ENCODE measurements at places on chromosomes 5 and 9.

DNA sequence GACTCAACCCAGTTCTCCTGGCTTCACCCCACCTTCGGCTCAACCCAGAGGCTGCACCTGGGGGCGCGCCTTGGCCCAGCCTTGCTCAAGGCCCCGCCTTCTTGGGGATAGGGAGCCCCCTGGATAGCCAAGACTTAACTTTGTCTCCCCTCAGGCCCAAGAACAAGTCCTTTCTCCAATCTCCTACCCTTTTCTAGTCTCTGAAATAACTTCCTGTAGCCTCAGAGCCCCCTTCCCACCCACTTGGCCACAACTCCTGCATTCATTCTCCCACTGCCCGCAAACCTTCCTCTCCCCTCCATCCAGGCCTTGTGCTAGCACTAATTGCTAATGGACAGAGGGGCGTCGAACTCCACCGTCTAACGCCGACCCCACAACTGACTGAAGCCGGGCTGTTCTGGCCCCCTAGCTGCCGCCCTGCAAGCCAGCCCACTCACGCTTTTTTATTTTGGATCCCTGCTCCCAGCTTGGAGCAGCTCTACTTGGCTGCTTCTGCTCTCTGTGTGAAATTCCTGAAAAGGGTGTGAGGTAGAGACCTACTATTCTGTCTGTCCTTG is 579 bp upstream of the ASTN2 start:
- DNase-seq = no peak

- no peak for DNase-seq
Observed at GRCh38 chr5:179264783-179265513, 80.3 kb downstream of the ADAMTS2 start.

DNA sequence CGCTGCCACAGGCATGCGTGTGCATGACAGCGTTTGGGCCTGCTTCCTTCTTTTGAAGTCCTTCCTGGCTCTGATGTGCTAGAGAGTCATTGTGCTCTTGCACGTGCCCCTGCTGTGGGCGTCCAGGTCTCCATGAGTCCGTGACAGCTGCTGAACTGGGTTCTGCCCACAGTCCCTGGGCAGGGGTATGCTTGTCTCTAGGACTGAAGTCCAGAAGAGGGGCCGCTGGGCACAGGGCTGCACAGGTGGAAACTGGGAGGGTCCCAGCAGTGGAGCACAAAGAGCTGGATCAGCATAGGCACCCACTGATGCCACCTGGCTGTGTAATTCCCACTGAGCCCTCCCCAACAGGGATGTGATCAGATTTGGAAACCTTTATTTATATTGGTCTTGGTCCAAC is 169.4 kb downstream of the IRX2 start:
- no peak for DNase-seq

DNA sequence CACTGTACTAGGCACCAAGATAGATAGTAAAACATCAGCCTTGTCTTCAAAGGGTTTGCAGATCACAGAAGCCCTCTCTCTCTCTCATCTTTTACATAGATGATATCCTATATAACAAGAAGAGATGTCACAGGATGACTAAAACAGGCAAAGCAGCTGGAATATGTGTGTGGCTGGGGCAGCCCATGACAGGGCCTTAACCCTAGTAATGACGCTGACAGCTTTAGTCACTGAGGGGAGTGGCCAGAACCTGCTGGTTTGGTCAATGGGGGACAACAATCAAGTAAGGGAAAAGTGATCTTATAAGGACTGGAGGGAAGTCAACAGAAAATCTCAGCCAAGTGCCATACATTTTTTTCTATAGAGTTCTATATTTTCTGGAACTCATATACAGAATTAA is 41.9 kb upstream of the RIC1 start:
- no peak for DNase-seq

- DNase-seq = no peak
Observed at GRCh38 chr5:17114233-17114632, 103.2 kb upstream of the BASP1 start.

DNA sequence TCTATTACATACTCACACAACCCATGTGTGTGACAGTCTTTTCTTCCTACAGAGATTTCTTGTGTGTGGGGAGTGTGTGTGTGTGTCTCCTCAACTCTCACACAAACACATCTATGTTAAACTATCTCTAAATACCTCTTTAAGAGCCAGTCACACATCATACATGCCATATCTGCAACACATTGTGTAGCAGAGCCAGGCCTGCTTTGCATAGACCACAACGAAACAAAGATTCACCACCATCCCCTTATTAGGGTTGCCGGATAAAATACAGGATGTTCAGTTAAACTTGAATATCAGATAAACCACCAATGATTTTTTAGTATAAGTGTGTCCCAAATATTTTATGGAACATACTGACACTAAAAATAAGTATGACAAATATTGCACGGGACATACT is 2.3 kb downstream of the FAM170A start:
- DNase-seq = no peak

GRCh38 chr5:14273207-14273767 is 130.1 kb downstream of the TRIO start:
- no peak for DNase-seq

GRCh38 chr9:111274737-111275136 is 55.3 kb downstream of the OR2K2 start:
- no peak for DNase-seq

GRCh38 chr9:25913806-25914205 is 235.6 kb upstream of the TUSC1 start:
- no peak for DNase-seq

DNA sequence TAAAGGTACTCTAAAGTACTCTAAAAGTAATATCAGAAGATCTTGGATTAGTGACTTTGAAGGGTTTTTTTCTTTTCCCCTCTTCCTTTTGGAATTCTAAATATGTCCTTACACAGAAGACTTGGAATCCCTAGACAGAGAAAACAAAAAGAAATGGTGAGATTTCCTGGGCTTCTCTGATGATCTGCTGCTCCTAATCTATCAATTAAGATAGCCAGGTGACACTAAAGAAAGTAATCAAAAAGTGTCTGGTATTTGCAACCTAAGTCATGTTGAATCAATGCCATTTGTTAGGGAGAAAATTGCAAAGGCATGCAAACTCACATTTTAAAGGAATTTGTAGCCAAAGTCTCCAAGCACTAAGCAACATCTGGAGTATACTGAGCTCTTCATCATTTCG is 29.5 kb upstream of the MYO10 start:
- no peak for DNase-seq

- DNase-seq = peak; percentile 47
Observed at GRCh38 chr5:14399054-14399692, 182.4 kb upstream of the OTULINL start.

DNA sequence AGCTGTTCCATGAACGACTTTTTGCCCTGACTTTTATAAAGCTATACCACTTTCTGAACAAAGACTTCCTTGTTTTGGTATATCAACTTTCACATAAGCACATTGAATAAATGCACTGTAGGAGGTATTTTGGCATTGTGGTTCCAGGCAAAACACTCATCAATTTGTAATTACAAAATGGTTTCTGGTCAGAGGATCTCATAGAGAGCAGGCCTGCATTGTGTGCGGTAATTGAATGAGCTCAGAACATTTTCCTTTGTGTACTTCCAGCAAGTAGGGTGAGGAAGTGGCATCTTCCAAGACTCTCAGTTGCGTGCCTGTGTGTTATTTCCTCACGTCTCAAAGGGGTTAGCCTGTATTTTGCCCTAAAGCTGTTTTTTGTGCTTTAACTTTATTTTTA is 89.2 kb downstream of the PDE6A start:
- peak; percentile 22 for DNase-seq

DNA sequence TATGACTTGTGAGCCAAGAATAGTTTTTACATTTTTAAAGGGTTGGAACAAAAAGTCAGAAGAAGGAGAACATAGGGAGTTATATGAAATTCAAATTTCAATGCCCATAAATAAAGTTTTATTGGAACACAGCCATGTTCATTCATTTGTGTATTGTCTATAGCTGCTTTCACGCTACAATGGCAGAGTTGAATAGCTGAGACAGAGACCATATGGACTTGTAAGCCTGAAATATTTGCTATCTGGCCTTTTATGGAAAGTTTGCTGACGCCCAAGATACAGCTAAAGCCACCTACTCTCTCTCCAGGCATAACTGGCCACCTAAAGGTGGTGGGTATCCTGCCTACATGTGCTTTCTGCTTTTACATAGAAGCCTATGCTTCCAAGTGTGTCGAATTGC is 10.9 kb downstream of the DAB2IP start:
- DNase-seq = no peak

DNA sequence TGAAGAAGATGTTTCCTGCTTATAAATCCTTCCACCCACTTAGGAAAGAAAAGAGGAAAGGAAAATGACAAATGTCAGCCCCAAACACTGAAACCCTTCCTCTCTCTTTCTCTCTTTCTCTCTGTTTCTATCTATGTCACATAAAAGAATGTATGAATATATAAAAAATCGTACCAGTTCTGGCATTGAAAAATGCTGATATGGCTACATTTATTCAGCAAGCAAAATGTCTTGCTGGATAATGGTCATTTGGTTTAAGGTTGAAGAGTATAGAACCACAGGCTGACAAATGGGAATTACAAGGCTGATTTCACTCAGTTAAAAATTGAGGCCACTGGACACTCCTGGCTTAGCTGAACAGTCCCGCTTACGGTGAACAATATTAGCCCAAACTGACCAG is 335.9 kb downstream of the PARP8 start:
- no peak for DNase-seq

GRCh38 chr9:5389109-5389732 is 48.5 kb downstream of the PLGRKT start:
- DNase-seq = no peak

GRCh38 chr9:89390578-89391116 is 72.3 kb downstream of the SECISBP2 start:
- DNase-seq = no peak

GRCh38 chr5:3032513-3032912 is 281.0 kb upstream of the IRX2 start:
- DNase-seq = no peak

DNA sequence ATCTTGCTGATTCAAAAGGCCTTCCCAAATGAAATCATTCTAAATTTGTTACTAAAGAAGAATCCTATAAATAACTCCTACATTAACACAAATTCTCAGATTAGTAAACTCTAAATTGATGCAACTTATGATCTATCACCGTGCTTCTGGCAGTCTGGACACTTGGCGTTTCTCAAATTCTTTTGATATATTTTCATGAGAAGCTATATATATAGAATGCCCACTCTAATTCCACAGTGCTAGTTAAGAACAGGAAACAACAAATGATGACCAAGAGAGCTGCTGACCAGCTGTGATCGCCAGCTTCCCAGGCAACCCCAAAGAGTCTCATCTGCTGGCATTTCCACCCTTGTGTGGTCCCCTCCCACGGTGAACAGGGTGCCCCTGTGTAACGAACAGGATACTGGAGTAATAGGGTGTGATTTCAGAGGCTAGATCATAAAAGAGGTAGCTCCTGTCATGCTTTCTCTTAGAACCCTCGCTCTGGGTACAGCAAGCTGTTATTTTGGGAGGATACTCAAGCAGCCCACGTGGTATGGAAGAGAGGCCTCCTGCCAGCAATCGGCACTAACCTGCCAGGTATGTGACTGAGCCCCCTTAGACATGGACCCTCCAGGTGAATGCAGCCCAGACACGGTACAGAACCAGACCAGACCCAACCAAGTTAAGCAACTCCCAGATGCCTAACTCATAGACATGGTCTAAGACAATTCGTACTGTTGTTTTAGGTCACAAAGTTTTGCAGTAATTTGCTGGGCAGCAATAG is 64.7 kb downstream of the CDC14B start:
- no peak for DNase-seq

DNA sequence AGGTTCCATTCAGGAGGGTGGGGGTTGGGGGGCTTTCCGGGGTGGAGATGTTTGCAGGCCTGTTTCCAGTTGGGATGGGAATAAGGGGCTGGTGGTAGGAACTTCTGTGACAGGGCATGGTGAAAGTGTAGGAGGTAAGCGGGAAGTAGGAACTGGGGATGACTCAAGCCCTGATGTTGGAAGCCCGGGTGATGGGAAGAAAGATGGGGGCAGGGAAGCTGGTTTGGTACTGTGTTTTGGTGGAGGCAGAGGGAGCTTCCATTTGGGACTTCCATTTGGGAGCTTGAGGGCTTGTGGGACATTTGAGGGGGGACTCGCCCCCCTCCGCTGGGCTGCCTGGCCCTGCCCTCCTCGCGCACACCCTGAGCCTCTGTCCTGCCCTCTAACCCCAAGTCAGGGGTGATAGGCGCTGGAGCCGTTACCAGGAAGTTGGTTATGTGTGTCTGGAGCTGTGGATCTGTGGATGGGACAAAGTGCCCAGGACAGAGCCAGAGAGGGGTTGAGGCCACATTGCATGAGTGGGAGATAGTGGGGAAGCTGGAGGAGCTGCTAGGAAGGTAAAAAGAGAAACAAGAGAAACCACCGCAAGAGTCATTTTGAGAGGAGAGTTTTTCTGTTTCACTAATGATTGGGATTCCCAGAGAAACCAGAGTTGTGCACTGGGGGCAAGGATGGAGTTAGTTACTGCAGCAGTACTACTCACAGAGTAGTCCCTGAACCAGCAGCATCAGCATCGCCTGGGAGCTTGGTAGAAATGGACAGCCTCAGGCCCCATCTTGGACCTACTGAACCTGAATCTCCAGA is 6.6 kb downstream of the RGS14 start:
- DNase-seq = no peak

DNA sequence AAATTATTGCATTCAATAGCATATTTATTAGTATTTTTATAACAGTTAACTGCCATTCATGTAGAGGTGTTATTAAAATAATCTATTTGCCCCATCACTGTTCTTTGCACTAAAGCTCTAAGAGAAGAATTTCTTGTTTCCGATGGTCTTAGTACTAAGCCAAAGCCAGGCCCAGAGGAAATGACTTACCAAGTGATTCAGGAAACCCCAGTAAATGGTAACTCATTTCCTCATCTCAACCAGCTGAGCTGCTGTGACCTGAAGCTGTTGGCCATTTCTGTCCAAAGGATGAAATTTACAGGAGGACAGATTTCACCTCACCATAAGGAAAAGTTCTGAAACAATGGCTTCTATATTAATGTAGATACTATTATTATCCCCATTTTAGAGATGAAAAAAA is 117.0 kb downstream of the PIK3R1 start:
- no peak for DNase-seq

DNA sequence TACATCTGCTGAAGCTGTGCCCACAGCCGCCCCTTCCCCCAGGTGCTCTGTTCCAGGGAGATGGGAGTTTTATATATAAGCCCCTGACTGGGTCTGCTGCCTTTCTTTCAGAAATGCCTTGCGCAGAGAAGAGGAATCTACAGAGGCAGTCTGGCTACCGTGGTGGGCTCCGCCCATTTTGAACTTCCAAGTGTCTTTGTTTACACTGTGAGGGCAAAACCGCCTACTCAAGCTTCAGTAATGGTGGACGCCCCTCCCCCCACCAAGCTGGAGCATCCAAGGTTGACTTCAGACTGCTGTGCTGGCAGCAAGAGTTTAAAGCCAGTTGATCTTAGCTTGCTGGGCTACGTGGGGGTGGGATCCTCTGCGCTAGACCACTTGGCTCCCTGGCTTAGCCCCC is 41.3 kb downstream of the RANBP17 start:
- DNase-seq = no peak

Data from DMS153 (cell line).